ENCODE measurements at places on chromosomes 1 and 21. TPM values are rescaled to one million over a fixed set of nuclear protein-coding genes. Genes with fewer than 3 reads are reported as not detected.

- no peak for DNase-seq
Measured at GRCh38 chr1:45952072-45952471, 148.7 kb downstream of the MAST2 start.

DNA sequence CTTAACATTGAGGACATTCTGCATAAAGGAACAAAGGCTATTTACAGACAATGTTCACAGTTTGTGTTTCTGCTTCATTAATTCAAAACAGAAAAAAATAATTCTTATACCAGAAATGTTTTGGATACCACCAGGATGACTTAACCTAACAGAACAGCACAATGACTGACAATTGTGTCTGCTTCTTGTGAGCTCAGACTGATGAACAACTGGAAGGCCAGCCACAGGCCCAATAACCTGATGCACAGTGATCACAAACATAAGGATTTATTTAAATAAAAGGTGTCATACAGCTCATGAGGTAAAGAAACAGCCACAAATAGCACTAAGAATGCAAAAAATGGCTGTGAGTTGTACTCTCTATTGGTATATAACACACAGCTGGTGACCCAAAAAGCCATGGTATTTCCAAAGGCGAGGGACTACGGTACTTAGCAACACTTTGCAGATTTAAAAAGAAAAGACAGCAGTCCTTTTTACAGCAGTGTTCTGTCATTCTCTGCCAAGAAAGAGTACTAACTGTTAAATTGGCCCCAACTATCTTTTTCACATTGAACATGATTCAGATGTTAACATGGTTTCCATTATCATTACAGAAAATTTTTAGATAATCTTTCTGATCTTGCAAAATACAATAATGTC is 32.1 kb upstream of the DDAH1 start:
- no peak for DNase-seq

- DNase-seq: no peak
Measured at GRCh38 chr1:37128091-37128490, 93.8 kb upstream of the GRIK3 start.

The PRR9 gene
- not detected for polyA plus RNA-seq

The RPTN gene
- not detected for polyA plus RNA-seq

The HENMT1 gene
- 11.0 TPM for polyA plus RNA-seq

The ARHGEF19 gene
- 26.5 TPM for polyA plus RNA-seq

The ZBTB7B gene
- polyA plus RNA-seq: 18.0 TPM

Measured in renal pelvis (tissue), 12 donors.